ENCODE measurements at places on chromosomes 12 and 14.

DNA sequence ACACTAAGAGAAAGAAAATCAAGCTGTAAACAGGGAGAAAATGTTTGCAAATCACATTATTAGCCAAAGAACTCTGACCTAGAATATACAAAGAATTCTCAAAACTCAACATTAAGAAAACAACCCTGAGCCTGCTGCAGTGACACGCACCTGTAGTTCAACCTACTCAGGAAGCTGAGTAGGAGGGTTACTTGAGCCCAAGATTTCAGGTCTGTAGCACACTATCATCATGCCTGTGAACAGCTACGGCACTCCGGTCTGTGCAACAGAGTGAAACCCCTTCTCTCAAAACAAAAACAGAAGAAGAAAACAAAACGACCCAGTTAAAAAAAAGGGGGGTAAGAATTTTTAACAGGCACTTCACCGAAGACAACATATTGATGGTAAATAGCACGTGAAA is 20.8 kb downstream of the SAV1 start:
- DNase-seq: no peak

GRCh38 chr12:8078398-8078797 is 3.7 kb upstream of the NECAP1 start:
- no peak for DNase-seq

DNA sequence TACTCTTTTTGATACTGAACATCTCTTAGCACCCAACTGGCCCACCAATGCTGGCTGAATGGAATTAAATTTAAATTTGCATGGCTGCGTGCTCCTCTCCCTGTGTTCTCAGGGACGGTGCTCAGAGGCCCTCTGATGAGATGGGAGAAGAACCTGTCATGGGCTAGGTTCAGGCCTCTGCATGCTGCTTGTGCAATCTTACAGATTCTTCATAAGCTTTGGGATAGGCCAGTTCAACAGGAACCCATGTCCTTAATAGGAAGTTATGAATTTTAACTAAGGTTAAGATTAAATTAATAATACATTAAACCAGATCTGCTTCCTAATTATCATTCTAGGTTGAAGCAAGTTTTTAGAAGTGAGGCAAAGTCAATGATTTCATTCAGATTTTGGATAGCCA is 119.7 kb upstream of the LRIG3 start:
- DNase-seq: no peak

GRCh38 chr12:64243809-64244208 is 21.7 kb upstream of the KICS2 start:
- no peak for DNase-seq

DNA sequence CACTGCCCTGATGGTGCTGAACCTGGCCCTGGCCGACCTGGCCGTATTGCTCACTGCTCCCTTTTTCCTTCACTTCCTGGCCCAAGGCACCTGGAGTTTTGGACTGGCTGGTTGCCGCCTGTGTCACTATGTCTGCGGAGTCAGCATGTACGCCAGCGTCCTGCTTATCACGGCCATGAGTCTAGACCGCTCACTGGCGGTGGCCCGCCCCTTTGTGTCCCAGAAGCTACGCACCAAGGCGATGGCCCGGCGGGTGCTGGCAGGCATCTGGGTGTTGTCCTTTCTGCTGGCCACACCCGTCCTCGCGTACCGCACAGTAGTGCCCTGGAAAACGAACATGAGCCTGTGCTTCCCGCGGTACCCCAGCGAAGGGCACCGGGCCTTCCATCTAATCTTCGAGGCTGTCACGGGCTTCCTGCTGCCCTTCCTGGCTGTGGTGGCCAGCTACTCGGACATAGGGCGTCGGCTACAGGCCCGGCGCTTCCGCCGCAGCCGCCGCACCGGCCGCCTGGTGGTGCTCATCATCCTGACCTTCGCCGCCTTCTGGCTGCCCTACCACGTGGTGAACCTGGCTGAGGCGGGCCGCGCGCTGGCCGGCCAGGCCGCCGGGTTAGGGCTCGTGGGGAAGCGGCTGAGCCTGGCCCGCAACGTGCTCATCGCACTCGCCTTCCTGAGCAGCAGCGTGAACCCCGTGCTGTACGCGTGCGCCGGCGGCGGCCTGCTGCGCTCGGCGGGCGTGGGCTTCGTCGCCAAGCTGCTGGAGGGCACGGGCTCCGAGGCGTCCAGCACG is 4.7 kb downstream of the LTB4R start:
- DNase-seq: no peak

DNA sequence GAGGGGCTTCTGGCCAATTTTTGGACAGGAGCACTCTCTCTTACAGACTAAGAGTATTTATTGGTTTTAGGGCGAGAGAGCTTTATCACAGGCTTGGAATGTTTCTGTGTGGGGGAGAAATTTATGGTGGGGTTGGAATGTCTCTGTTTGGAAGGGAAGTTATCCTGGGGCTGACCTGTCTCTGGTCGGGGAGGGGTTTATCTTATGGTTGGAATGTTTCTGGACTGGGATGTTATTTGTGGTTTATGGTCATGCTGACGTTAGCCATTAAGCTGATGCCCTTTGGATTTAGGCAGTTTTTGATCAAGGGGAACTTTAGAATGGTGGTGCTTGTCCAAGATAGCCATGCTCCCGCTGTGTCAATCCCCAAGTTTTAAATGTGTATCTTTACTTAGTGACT is 614.8 kb downstream of the DIO2 start:
- no peak for DNase-seq
